Psoas muscle (tissue), 8 donors: ENCODE measurements at places on chromosomes 5 and 9. TPM values are rescaled to one million over a fixed set of nuclear protein-coding genes. Genes with fewer than 3 reads are reported as not detected.

The ELOVL7 gene
- 0.20 TPM for polyA plus RNA-seq

The NUTM2G gene
- not detected for polyA plus RNA-seq

The RNF183 gene
- 0.05 TPM for polyA plus RNA-seq

The DMRT3 gene
- 0.03 TPM for polyA plus RNA-seq

The CTSV gene
- 0.42 TPM for polyA plus RNA-seq

The CORO2A gene
- polyA plus RNA-seq, result 0.22 TPM

The FAM151B gene
- 0.36 TPM for polyA plus RNA-seq

The WDR5 gene
- 52.0 TPM for polyA plus RNA-seq

The SH3TC2 gene
- polyA plus RNA-seq, result 0.18 TPM

The ACER2 gene
- 0.37 TPM for polyA plus RNA-seq

The ELAVL2 gene
- polyA plus RNA-seq, result 0.03 TPM

The ANGPTL2 gene
- 8.9 TPM for polyA plus RNA-seq

The EIF4E1B gene
- polyA plus RNA-seq, result not detected

The TRIM36 gene
- polyA plus RNA-seq, result 0.47 TPM

The FRMD3 gene
- 8.5 TPM for polyA plus RNA-seq

The IL5 gene
- polyA plus RNA-seq, result not detected

The ANKRD18B gene
- 0.01 TPM for polyA plus RNA-seq

The NEUROG1 gene
- not detected for polyA plus RNA-seq

The KIF20A gene
- polyA plus RNA-seq, result 0.01 TPM

The TLX3 gene
- not detected for polyA plus RNA-seq

The IL31RA gene
- 0.04 TPM for polyA plus RNA-seq

The S100Z gene
- polyA plus RNA-seq, result not detected

The HK3 gene
- polyA plus RNA-seq, result 2.7 TPM

The MEIKIN gene
- not detected for polyA plus RNA-seq

The TAF11L10 gene
- not detected for polyA plus RNA-seq

The TEK gene
- polyA plus RNA-seq, result 4.9 TPM

The STK32A gene
- polyA plus RNA-seq, result 0.09 TPM

The PARP8 gene
- polyA plus RNA-seq, result 0.55 TPM

The OBP2A gene
- not detected for polyA plus RNA-seq

The EQTN gene
- polyA plus RNA-seq, result not detected

The LHFPL2 gene
- 2.5 TPM for polyA plus RNA-seq

The LRRC70 gene
- 0.89 TPM for polyA plus RNA-seq

The CDKN2A gene
- not detected for polyA plus RNA-seq
